ENCODE measurements at places on chromosomes 12 and 14.

DNA sequence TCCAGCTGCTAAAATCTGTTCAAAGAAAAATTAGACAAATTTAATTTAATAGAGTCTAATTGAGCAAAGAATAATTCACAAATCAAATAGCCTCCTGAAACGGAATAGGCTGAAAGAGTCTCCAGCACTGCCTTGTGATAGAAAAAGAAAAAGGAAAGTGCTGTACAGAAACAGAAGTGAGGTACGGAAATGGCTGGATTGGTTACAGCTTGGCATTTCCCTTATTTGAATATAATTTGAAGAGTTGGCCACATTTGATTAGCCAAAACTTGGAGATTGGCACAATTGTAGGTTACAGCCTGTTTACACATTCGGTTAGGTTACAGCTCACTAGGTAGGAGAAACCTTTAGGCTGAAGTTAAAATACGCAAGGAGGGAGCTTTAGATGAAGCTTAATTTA lies 24.8 kb upstream of the PCED1B start:
- DNase-seq = no peak

DNA sequence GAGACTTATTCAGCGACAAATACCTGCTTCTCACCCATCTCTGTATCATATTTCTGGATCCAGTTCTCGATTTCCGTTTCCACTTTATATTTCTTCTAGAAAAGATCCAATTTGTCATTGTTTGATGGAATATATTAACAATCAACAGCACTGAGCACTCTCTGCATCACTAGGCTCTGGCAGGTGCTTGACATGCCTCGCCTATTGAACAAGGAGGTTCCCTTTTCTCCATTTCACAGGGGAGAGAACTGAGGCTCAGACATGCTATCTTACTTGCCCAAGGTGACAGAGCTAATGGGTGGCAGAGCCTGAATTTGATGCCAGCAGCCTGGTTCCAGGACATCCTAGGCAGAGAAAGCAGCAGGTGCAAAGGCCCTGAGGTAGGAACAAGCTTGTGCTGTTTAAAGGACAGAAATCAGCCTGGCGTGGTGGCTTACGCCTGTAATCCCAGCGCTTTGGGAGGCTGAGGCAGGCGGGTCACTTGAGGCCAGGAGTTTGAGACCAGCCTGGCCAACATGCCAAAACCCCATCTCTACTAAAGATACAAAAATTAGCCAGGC lies 12.1 kb downstream of the RITA1 start:
- DNase-seq = no peak

- no peak for DNase-seq
These were observed 6.4 kb upstream of the HMGA2 start for GRCh38 chr12:65817866-65818265.

DNA sequence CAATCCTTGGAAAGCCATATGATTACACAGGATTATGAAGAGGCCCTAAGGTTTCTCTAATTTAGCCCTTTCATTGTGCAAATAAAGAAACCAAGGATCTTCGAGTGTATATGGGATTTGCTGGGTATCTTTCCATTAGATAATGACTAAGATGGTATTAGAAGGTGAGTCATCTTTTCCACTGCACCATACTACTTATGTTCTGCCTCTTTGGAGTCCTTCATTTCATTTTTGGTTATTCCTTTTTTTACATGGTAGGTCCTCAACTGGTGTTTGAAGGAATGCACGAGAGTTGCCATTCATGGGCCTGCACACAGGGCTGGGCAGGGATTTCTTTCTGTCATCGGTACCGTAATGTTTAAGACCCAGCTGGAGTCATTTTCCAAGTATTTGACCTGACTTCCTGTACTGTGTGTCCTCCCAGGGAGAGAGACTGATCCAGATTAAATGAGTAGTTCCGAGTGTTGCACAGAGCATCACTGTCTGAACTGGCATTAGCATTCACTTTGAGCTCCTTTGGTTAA lies 85.7 kb downstream of the BORCS5 start:
- no peak for DNase-seq

GRCh38 chr12:53320352-53321195 lies 836 bp downstream of the AAAS start:
- DNase-seq = no peak

- DNase-seq = no peak
These were observed 6.2 kb upstream of the TCP11L2 start for GRCh38 chr12:106296179-106296877.

DNA sequence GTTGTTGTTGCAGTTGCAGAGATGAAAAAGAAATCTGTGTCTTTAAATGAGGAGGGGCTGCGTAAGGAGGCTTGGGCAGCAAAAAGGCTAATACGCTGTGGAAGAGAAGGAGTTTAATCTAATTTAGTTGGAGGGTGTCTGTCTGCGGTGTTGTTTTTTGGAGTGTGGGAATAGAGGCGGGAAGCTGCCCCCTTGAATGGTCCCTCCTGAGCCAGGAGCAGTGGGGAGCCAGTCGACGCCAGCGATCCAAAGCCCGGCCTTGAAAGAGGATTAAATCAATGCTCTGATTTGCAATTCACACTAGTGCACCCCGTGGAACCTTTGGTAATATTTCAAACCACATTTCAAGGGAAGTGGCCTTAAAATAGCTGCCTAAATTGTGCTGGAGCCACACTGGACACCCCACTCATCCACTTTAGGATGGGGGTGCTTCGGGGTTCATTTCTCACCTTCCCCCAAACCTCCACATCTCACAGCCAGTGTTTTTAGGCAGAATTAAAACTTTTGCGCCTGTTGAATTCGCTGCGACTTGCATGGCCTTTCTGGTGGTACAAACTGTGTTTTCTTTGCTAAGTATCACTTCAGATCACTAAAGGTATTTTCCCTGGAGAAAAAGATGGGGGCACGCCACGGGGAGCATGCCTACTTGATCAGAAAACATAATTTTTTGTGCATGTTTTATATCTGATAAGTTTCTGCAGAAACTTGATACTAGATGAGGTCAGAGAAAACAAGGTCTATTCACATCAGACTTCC lies 4.1 kb upstream of the FZD10 start:
- DNase-seq = no peak

All from NCI-H1694 (cell line).